ENCODE measurements at places on chromosomes 3 and 15. TPM values are rescaled to one million over a fixed set of nuclear protein-coding genes. Genes with fewer than 3 reads are reported as not detected.

Gene CCNB2
- total RNA-seq, result 74.7 TPM

Gene SLC38A3
- total RNA-seq, result not detected

Gene CD276
- total RNA-seq, result 3.7 TPM

Gene COL6A6
- total RNA-seq, result not detected

Gene KIF15
- total RNA-seq, result 45.1 TPM

Gene ST8SIA2
- not detected for total RNA-seq

All from activated CD4-positive, alpha-beta memory T cell treated with anti-CD3 and anti-CD28 coated beads for 36 hours (primary cell).